ENCODE measurements at places on chromosomes 1 and 21.

DNA sequence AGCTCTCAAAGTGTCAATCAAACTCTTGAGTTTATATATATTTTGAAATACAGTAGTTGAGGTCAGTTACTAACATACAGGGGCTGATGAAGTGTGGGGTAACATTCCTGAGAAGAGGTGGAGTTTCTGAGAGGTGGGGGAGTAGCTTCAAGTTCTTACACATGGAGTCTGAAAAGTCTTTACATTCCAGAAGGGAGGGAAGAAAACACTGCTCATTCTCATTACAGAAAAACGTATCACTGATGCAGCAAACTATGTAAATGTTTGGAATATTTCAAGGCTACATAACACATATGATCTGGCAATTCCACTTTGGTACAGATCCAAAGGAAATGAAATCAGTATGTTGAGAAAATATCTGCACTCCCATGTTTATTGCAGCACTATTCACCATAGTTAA is 1065.8 kb upstream of the B3GALT2 start:
- no peak for DNase-seq

DNA sequence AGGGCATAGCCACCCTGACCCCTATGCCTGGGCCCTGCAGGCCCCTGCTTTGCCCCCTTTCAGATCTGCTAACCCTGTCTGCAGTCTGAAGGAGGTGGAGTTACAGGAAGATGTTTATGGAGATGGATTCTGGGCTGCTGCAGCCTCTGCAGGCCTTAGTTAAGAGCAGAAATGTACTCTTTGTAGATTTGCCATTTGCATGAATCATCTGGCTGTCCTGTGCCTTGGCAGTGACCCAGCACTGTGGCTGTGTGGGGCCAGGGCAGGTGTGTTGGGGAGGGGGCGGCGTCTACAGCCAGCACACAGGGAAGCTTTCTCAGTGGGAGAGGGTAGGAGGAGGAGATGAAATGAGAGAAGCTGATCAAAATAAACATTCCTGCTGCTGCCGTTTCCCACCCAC is 867.3 kb downstream of the PLA2G4A start:
- no peak for DNase-seq

- DNase-seq: no peak
These were observed 19.7 kb upstream of the ALDH9A1 start for GRCh38 chr1:165717918-165718515.

- no peak for DNase-seq
These were observed 382.3 kb downstream of the SIPA1L2 start for GRCh38 chr1:232247669-232248068.

DNA sequence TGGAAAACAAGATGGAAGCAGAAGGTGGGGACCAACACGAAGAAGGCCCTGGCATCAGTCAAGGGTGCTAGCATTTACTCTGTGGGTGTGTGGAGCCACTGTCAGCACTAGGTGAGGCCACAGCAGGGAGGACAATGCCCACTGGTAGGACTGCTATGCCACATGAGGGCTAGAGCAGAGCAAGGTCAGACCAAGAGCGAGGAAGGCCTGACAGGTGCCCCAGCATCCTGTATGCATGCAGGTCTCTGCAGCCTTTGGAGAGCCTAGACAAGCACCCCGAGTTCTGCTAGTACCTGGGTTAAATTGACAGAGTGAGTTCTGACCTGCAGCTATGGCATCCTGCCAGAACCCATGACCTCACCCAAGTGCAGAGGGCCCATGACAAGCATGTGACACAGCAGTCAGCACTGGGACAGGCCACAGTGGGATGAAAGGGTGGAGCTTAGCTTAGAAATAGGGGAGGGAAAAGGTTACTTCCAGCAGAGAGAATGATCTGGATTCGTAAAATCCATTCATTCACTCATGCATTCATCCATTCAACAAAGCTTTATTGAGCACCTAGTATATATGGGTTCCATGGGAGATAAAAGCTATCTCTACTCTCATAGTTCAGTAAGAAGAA is 9.0 kb upstream of the CSF1 start:
- DNase-seq: no peak

GRCh38 chr1:166410083-166410385 is 243.2 kb upstream of the FAM78B start:
- DNase-seq: no peak

GRCh38 chr1:110606657-110607535 is 738 bp upstream of the KCNA2 start:
- peak; percentile 65 for DNase-seq

DNA sequence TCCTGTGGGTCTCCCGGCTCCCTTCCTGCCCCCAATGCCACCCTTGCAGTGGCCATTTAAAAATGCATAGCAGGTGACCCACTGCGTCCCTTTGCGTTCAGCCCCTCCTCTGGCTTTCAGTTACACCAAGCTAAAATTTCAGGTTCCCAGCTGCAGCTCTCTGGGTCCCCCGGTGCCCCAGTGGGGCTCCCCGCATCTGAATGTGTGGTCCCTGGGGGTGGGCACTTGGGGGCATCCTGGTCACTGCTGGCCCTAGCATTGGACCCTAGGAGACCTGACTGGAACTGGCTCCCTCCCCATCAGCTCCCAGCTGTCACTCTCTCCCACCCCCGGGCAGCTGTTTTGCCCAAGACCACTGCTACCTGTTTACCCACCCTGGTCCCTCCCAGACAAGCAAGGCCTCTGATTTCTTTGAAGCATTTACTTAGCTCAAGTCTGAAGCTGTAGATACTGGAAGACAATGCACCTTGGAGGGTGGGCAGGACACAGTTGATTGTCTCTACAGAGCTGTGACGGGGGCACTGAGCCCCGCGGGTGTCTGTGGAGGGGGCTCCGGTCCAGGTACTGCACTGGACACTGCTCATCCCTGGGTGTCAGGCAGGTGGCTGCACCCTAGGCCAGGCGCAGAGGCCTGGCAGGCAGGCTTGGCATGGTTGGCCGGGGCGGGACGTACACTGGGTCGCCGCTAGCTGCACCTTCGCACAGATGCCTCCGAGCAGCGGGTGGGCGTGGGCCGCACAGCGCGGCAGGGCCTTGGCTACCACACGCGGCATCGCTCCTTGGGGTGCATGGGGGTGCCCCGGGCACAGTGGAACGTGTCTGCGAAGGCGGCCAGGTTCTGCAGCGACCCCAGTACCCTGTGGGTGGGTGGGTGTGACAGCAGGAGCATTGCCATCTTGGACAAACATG is 3.9 kb downstream of the PRXL2B start:
- peak; percentile 64 for DNase-seq

DNA sequence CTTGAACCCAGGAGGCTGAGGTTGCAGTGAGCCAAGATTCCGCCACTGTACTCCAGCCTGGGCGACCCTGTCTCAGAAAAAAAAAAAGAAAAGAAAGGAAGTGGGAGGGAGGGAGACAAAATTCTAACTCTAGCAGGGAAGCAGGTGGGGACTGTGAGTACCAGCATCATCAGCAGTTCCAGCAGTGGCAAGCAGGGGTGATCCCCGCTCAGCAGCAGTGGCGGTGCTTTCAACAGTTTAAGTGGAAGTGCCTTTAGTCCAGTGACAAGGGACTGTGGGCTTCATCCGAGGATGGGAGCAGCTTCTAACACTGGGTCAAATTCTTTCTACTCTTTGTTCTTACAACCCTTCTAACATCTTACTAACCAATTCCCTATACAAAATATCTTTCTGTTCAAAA is 858.1 kb upstream of the ADAMTS5 start:
- DNase-seq: no peak

DNA sequence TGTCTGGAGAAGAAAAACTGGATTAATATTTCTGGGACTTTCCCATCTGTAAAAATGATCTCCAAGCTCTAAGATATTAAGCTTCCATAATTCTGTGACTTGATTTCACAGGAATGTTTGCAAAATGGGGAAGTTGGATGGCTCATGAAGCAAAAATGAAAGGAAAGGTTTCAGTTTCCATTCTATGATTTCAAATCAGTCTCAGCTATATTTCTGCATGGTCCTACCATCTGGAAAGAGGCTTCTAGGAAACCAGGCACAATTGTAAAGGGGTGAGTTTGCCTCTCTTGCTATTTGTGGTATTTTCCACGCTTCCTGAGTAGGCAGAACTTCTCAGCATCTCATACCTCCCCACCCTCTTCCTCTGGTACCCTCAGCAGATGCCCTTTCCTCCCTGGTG is 22.4 kb upstream of the ACTN2 start:
- no peak for DNase-seq

- no peak for DNase-seq
These were observed 771.6 kb upstream of the CXADR start for GRCh38 chr21:16741141-16741665.

- no peak for DNase-seq
These were observed 14.2 kb downstream of the CHRNB2 start for GRCh38 chr1:154581766-154582165.

DNA sequence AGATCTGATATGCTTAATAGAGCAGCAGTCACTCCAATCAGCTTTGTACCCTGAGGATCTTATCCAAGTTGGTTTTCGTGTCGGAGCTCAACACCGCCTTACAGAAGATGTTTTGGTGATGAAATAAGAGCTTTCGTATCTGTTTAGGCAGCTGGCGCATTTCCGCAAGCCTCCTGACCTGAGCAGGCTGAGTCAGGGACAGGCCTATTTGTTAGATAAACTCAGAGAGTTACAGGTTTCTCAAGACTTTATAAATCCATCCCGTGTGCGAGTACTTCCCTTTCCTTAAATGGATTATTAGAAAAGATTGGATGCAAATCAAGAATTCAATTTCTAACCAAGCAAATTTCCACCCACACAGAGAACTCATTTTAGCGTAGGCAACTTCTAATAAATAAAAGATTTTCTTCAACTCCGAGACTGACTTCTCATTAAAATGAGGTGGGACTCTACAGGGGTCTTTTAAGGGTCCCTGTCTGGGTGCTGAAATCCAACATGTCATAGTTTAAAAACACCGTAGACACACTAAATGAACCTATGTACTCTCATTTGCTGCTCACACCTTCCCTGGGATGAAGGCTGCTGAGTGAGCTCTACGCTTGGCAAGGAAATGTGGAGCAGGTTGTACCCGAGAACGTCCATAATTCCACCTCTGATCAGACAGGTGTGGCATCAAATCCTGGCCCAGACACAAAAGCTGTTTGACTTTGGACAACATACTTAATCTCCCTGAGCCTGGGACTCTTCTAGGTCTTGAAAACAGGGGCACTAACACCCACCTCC is 106.9 kb upstream of the F3 start:
- no peak for DNase-seq

GRCh38 chr1:214603819-214604252 is 841 bp downstream of the CENPF start:
- DNase-seq: no peak

GRCh38 chr1:52899445-52899894 is 22.1 kb downstream of the ECHDC2 start:
- no peak for DNase-seq

DNA sequence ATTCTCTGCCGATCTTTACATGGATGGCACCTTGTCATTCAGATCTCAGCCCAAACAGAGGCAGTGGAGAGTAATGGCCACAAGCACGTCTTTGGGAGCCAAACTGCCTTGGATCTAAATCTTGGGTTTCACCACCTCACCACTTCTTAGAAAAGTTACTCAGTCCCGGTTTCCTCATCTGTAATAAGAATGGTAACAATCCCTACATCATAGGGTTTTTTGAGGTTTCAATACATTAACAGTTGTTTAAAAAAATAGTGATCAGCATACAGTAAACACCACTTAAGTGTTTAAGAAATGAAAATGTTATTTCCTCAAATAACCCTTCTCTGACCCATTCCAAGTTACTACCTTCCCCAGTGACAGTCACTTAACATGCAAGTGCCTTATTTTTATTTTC is 38.5 kb upstream of the KCNA3 start:
- no peak for DNase-seq

DNA sequence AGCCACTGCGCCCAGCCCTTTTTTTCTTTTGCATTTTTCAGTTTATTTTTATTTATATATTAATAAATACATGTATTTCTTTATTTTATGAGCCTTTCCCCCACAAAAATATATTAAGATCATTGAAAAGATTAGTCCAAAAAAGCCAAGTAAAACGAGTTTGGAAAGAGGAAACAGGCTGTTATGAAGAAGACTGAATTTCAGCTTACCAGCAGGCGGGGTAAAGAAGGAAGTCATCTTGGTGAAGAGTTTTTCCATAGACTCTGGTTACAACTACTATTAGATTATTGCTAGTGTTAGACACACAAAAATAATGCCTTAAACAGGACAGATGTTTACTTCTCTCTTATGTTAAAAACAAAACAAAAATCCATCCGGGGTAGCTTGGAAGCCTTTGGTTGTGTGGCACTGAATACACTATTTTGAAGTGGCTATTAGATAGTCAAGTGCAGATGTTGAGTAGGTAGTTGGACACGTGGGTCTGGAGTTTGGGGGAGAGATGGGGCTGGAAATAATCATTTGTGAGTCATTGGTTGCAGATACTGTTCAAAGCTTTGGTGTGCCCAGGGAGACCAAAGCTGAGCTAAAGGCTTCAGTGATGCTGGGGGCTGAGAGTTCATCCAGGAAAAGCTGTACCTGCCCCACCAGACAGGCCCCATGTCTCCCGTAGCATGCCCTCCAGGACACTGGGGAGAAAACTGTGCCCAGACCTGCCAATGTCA is 8.7 kb upstream of the LRRC71 start:
- DNase-seq: no peak

- DNase-seq: no peak
These were observed 184.9 kb downstream of the DYRK1A start for GRCh38 chr21:37551331-37551992.

GRCh38 chr1:43438953-43439581 is 14.7 kb downstream of the HYI start:
- DNase-seq: peak; percentile 57

- no peak for DNase-seq
These were observed 86.7 kb downstream of the NGF start for GRCh38 chr1:115251340-115251748.

- peak; percentile 64 for DNase-seq
These were observed 566 bp upstream of the PAQR7 start for GRCh38 chr1:25875856-25876692.

DNA sequence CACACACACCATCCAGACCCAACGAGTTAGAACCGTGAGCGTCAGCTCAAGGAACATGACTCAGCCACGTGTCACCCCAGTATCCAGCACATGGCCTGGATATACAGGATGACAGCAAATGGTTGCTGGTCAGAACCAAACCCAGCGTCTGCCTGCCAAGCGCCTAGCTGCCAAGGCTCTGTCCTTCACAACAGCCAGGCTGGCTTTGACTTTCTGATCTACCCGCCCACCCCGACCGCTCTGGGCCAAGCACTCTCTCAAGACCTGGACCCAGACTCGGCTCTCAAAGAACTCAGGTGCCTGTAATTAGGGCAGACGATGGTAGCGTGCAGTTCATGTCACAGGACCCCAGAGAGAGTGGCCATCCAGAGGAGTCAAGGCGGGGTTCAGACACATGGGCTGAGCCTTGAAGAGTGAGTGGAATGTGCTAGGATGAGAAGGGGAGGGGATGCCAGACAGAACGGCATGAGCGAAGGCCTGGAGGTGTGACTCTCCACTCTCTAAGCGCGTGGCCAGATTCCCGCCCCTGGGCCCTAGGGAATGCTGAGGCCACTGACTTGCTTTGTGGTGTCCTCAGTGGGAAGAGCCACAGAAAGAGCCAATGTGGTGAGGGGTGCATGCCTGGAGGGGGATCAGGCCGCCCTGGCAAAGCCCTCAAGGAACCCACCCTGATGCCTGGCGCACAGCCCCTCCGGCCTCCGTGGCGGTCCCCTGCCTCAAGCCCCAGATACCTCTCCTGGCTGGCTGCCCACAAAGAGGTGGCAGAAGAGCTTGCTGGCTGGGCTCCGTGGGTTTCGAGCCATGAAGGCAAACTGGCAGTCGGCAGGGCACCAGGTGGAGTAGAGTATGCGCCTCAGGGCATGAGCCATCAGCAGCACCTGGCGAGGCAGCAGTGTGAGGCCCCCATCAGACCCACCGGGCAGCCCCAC is 7.0 kb downstream of the SH2D5 start:
- no peak for DNase-seq

- DNase-seq: no peak
These were observed 153.3 kb downstream of the NR5A2 start for GRCh38 chr1:200180821-200181220.

- DNase-seq: peak; percentile 88
These were observed 45.3 kb downstream of the HHAT start for GRCh38 chr1:210373878-210374599.
